ENCODE measurements at places on chromosomes 1 and 21.

DNA sequence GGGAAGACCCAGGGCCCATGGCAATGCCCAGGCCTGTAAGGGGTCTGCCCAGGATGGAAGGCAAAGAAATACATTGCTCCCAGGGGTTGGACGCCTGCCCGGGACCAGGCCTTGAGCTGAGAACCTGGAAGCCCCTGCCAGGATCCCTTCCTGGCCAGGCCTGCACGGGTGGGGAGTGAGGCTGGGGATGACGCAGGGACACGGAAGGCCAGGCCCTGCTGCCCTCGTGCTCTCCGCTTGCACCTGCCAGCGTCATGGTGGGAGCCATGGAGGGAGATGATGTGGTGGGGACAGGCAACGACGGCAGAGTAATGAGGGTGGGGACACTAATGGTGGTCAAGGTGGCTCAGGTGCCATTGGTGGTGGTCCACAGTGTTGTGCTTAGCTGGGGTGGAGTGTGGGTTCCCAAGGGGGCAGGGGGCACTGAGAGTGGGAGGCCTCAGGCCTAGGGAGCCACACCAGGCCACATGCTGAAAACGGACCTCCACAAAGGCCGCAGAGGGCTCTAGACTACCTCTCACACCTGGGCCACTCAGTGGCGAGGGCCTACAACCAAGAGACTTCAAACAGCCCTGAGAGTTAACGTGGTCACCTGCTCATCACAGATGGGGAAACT is 4.3 kb downstream of the HES3 start:
- DNase-seq, result no peak

- DNase-seq, result no peak
Measured at GRCh38 chr1:147628441-147628840, 41.9 kb downstream of the ACP6 start.

GRCh38 chr1:12591267-12591938 is 26.6 kb downstream of the DHRS3 start:
- no peak for DNase-seq

DNA sequence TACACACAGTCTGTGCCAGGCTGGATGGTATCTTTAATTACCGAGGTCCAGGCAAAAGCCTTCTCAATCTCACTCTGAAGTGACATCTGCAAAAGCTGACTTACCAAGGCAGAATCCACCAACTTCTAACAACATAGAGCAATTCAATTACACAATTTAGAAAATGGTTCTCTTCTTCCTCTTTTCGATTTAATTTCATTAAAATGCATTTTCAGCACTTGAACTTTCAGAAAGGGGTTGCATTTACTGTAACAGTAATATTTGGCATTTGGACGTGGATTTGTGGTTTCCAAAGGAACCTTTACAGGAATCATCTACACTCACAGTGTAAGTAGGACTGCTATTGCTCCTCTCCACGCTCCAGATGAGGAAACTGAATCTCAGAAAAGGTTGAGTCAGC is 53.3 kb downstream of the ERO1B start:
- no peak for DNase-seq

DNA sequence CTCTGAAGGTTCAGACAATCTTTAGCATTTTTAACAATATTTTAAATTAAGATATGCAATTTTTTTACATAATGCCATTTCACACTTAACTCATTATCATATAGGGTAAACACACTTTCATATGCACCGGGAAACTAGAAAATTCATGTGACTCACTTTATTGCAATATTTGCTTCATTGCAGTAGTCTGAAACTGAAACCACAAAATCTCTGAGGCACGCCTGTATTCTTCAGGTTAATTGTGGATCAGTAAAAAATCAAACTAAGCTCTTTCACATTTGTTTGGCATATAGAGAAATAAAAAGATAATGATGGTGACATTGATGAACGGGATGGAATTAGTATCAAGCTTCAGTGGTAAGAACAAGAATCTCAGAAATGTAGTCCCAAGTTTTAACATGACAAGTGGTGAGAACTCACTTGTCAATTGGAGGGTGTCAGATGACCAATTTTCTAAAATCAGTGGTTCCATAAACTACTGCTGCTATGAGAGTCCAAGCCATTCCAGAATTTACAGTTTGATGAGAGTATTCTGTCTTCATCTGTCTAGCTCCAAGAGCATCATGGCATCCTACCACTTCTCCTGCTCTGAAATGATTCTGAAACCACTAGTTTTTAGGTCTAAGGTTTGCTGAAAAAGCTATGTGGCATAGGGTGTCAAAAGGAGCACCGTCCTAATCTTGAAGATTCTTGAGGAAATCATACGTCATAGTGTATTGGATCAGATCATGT is 281.0 kb downstream of the PTPRC start:
- DNase-seq, result no peak

- DNase-seq, result no peak
Measured at GRCh38 chr1:20319456-20320220, 29.0 kb downstream of the VWA5B1 start.

GRCh38 chr1:15758343-15758931 is at the start of gene FBLIM1:
Gene FBLIM1, plus strand, starts transcription at chr1:15758795. Its CDS starts 6,189 bp downstream, at chr1:15764984.
- DNase-seq, result no peak

GRCh38 chr21:39518055-39518846 is 66.5 kb downstream of the SH3BGR start:
- DNase-seq, result peak; percentile 86

DNA sequence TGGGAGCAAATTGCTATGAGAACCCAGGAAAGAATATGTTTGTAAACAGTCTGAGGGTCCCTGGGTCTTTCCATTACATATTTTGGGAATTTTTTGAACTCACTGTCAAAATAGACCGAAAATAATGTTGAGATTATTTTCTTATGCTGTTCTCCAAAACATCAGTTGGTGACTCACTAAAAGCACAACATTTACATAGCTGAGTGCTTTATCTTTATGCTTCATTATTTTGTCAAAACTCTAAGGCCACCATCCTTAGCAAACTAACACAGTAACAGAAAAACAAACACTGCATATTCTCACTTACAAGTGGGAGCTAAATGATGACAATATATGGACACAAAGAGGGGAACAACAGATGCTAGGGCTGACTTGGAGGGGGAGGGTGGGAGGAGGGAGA is 459.3 kb downstream of the ADGRL2 start:
- no peak for DNase-seq

DNA sequence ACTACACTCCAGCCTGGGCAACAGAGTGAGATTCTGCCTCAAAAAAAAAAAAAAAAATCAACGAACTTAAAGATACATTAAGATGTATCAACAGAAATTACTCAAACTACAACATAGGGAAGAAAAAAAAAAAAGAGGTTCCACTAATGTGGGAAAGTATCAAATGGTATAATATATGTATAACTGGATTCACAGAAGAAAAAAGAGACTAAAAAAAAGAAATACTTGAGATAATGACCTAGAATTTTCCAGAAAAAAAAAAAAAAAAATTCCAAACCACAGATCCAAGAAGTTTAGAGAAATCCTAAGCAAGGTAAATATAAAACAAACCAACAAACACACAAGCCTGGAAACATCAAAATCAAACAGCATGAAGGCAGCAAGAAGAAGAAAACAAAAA is 45.5 kb downstream of the EIF4G3 start:
- no peak for DNase-seq

DNA sequence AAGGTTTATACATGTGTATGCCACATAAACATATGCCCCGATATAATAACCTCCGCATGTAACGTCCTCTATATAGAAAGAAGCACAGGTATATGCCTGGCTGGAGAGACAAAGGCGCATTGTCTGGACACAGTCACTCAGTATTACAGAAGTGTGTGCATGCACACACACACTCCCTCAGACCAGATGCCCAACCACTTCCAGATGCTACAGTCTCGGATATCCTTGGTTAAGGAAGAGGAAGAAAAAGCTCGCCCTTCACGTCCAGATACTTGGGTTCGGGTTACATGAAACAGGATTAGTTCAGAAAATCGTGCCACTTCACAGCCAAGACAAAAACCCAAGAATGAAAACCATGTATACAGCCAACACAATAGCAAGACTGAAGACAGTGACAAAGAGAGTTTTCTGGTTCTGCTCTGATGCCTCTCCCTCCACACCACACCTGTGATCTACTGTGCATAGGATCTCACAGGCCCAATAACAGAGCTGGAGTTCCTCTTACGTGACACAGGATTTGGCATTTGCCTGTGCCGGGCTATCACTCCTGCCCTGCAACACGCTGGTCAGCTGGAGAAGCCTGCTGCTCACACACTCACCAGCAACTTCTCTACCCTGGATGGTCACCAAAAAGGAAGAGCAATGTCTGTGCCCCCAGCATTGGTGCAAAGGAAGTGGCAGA is 75.0 kb downstream of the SSBP3 start:
- peak; percentile 62 for DNase-seq

GRCh38 chr1:41534181-41535076 is 49.9 kb upstream of the EDN2 start:
- no peak for DNase-seq

DNA sequence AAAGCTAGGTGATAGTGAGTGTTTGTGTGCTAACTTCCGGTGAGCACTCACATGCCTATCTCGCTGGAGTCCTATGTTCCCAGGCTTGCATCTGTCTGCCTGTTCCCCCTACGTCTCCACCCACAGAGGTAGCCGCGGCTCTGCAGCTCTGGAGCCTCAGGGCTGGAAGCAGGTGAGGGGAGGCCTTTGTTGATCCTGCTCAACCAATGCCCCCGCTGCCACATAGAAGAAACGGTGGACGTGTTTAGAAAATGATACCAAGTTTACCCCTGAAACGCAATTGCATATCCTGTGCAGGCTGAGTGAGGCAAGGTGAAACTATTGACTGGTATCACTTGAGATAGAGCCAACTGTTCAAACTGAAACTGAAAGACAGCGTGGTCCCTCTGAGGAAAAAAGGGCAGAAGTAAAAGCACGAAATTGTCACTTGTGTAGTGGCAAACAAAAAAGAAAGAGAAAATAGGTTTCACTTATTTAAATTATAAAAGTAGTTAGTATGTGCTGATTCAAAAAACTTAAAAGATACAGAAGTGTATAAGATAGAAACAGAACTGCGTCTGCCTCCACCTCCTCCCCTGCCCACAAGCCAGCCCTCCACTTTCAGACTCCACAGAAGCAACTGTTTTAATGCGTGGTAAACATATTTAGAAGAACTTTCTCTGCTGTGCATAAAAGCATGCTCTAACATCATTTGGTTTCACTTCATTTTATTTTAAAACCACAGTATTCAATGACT is 38.6 kb upstream of the ETS2 start:
- DNase-seq, result no peak

DNA sequence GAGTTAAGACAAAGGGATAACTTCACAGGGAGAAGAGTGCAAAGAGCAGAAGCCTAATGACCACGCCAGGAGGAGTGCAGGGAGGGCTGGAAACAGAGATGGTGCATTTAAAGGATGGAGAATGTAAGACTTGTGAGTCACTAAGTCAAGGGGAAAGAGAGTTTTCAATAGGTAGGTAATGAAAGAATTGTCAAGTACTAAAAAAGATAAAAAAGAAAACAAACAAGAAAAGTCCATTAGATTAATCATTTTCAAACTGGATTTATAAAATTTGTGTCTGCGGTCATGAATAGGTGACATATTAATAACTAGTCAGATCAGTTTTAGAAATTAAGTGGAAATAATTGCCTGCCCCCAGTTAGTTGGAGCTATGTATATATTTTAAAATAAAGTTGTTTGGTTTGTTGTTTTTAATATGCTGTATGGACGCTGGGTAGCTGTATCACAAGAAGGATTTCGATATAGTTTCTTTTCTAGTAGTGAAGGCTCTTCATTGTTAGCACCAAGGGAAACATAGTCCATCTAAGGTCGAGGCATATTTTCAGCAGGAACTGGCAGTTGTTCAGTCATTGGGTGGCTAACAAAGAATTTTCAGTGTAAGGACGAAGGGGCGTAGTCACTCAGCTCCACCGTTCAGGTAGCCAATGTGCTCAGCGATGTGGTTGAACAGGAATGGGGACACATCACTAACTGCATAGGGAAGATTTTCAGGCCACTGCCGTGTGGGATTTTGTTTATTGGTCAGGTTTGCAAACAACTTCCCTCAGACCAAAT is 203.0 kb downstream of the TGFB2 start:
- DNase-seq, result no peak

GRCh38 chr1:242178924-242179708 is 180.2 kb upstream of the MAP1LC3C start:
- no peak for DNase-seq

DNA sequence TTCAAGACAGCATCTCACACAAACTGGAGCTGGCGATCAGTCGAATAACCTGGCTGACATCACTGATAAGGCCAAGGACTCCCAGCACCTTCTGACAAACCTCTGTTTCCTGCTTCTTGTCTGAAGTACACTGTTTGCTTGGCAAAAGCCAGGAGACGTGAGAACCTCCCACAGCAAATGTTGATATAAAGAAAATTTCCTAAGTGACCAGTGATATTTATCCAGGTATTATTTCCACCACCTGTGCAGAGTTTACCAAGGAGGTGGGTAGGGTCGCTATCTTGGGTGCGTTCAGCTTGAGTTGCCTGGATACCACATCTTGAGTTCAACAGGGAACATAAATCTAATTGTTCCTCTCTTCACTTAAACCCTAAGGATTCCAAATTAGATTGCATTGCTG is 72.9 kb downstream of the SETD4 start:
- DNase-seq, result peak; percentile 59

GRCh38 chr1:70093250-70093975 is 112.0 kb downstream of the LRRC40 start:
- DNase-seq, result no peak

DNA sequence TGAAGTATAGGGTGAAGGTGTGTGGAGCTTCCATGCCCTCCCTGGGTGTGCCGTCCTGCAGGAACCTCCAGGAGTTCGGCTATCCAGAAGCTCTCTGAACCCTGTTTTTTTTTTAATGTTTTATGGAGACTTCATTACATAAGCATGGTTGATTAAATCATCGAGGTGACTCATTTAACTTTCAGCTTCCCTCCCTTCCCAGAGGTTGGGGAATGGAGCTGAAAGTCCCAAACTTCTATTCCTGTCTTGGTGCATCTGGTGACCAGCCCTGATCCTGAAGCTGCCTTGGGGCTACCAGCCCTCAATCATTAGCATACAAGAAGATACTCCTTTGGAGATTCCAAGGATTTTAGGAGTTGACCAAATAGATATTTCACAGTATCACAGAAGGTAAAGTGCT is 9.5 kb downstream of the RRP15 start:
- no peak for DNase-seq

- no peak for DNase-seq
Measured at GRCh38 chr1:12168451-12169160, 1.8 kb downstream of the TNFRSF1B start.

DNA sequence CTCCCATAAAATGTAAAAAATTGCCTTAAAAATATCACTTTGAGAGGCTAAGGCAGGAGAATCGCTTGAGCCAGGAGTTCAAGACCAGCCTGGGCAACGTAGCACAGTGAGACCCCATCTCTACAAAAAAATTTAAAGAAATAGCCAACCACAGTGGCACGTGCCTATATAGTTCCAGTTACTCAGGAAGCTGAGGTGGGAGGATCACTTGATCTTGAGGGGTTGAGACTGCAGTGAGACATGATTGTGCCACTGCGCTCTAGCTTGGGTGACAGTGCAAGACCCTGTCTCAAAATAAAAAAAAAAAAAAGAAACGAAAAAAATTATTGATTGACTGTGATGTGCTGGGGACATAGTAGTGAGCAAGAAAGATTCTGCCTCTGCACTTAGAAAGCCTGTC is 38.4 kb downstream of the PKN2 start:
- DNase-seq, result no peak
